ENCODE measurements at places on chromosomes 6 and 20.

DNA sequence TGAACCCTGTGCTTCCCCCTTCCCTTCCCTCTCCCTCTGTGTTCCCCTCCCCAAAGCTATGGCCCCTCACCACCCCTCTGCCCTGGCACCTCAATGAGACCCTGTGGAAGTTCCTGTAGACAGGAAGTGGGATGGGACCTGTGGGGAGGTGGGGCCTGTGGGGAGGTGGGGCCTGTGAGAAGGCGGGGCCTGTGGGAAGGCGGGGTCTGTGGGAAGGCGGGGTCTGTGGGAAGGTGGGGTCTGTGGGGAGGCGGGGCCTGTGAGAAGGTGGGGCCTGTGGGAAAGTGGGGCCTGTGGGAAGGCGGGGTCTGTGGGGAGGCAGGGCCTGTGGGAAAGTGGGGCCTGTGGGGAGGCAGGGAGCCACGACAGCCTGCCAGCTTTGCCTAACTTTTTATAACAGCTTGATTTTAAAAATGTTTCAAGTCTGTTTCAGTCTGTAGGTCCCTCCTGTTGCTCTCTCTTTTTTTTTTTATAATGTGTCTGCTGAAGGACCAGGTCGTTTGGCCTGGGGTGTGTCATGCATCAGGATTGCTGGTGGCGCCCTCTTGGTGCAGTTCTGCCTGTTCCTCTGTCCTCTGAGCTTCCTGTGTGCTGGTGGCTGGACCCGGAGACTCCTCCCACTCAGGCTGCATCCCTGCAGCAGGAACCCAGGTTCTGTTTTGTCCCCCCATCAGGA is 70.5 kb upstream of the SLCO4A1 start:
- no peak for DNase-seq

GRCh38 chr6:42702200-42702599 is 20.2 kb downstream of the PRPH2 start:
- no peak for DNase-seq

DNA sequence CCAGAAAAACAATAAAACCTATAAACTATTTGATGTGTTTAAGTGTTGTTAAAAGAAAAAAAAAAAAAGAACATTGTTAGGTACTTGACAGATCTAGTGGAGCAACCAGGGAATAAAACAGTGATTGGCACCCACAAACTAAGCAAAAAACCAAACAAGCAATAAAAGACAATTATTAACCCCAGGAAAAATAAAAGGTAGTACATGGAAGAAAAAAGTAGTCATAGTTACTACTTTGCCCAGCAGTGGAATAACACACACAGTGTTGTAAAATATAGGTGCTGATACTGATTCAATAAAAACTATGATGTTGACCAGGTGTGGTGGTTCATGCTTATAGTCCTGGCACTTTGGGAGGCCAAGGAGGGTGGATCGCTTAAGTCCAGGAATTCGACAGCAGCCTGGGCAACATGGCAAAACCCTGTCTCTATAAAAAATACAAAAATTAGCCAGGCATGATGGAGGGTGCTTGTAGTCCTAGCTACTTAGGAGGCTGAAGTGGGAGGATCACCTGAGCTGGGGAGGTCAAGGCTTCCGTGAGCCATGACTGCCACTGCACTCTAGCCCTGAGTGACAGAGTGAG is 43.9 kb downstream of the PIGU start:
- no peak for DNase-seq

DNA sequence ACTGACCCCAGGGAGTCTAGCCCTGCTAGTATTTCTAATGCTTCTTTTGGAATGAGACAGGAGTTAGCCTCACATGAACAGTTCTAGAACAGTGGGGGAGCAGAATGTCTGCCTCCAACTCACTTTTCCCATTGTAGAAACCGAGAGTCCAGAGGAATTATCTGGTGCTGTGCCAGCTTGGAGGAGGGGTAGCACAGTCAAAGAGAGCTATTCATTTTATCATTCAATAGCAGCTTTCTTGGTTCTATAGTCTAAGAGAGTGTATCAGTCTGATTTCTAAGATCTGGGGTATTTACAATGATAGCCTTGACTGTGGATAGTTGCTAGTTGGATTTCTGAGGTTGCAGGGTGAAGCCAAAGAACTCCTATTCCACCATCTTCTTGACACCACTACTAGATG is 448.2 kb downstream of the RFPL4B start:
- no peak for DNase-seq

- DNase-seq = no peak
These were observed 160.1 kb downstream of the DLL1 start for GRCh38 chr6:170130771-170131241.

GRCh38 chr6:116255246-116255800 is 1.4 kb upstream of the TSPYL4 start:
- DNase-seq = no peak

DNA sequence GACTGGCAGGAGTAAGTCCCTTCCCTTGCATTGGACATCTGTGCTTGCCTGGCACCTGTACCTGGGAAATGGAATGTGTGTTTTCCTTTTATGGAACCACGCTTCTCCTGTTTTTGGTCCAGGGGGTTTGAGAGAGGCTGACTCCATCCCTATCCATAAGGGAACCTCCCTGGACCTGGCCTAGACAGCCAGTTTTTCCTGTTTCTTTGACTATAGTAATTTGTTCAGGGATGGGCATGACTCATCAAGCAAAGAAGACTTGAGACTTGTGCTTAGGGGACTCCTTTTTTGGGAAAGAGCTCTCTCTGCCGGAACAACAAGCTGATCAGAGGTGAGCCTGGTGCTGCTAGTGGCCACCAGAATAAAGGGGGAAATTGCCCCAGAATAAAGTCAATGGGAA is 393.8 kb downstream of the CDH26 start:
- no peak for DNase-seq

- peak; percentile 85 for DNase-seq
These were observed 16.6 kb upstream of the FBXO9 start for GRCh38 chr6:53048431-53049195.
